ENCODE measurements at places on chromosomes 11 and 22.

GRCh38 chr11:71327156-71328085 lies 75.0 kb upstream of the SHANK2 start:
- no peak for DNase-seq

GRCh38 chr11:8654503-8654902 lies 28.0 kb downstream of the TRIM66 start:
- DNase-seq = no peak

DNA sequence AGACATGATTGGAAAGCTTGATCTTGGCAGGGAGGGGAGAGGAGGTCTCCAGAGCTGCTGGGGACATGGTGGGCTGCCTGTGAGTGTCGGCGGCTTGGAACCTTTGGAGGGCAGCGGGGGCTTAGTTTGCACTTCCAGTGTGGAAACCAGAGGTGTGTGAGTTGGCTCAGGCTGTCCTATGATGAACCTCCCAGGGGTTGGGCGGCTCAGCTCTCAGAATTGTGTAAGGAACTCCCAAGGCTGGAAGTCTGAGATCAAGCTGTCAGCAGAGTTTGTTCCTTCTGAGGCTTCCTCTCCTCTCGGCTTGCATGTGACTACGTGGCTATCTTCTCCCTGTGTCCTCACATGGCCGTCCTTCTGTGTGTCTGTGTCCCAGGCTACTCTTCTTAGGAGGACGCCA lies 87.9 kb upstream of the B3GAT1 start:
- no peak for DNase-seq

DNA sequence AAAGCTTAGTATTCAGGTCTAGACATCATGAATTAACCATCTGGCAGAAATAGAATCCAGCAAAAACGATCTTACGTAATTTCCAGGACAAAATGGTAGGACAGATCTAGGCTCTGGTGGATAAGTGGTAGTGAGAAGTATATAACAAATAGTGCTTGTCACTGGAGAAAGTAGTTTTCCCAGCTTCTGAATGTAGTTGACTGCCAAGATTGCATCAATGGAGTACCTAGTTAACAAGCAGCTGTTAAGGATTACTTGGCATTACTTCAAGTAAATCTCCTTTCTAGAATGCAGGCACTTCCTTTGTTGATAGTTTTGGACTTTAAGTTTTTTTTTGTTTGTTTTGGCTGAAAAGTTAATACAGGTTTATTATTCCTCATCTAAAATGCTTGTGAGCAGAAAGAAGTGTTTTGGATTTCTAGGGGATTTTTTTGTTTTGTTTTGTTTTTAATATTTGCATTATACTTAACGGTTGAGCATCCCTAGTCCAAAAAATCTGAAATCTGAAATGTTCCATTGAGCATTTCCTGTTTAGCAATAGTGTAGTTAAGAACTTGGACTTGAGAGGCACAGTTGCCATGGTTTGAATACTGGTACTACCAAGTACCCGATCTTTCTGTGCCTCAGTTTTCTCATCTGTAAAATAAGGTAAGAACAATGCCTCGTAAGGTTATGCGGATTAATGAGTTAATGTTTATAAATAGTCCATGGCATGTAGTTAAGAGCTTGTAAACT lies 20.3 kb downstream of the FAM118B start:
- DNase-seq = no peak

- DNase-seq = no peak
These were observed 20.2 kb upstream of the ACR start for GRCh38 chr22:50717709-50718351.

All from HTR-8/SVneo (cell line).